ENCODE measurements at places on chromosomes 5 and 9.

GRCh38 chr5:56298336-56299090, 65.4 kb upstream of the ANKRD55 start:
- DNase-seq, result no peak

GRCh38 chr5:37916525-37916924, 76.7 kb upstream of the GDNF start:
- DNase-seq, result no peak

DNA sequence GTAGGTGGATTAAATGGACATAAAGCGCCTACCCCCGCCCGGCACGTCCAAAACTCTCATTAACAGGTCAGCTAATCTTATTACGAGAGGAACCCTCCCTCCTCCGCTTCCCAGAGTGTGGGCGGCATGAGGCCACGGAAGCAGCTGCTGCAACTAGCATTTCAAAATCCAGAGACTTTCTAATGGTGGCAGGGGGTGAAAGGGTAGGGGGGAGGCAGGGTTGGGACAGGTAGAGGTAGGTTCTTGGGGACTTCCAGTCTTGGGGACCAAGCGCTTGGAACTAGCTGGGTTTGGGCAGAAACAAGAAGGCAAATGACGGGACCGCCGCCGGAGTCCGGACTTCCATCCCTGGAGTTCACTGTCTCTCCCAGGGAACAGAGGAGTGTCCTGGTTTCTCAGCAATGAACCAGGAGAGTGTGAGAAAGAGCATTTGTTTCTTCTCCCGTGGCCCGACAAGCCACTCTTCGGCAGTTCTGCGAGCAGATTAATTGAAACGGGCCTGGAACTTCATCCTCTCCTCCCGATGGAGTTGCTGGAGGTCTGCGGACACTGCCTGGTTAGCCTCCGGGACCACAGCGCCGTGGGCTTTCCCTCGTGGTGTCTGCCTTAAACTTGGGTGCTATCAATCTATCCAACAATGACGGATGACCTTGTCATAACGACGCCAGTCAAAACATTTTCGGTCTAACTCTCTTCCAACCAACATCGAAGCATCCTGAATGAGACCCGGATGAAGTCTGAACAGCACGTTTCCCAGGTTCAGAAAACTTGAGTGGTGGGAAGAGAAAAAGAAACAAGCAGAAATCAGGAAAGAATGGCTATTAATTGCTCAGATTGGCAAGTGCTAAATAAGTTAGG, 1.6 kb upstream of the PRDM6 start:
- DNase-seq, result no peak

- DNase-seq, result no peak
Observed at GRCh38 chr5:15585841-15586591, 86.0 kb downstream of the FBXL7 start.

DNA sequence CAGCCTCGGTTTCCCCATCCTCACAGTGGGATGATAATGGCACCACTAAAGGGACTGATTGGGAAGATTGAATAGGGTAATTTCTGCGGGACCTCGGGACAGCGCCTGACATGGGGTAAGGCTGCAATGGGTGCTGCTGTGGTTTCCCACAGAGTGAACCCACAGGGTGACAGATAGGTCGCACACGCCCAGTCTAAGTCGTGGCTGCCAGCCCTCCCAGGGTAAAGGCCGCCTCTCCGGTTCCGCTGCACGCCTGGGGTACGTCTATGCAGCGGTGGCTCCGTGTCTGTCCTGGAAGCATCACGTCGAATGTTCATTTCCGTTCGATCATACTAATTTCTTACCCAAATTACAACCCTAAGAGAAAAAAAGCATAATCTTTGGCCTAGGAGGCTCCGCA, 631 bp downstream of the CFAP77 start:
- DNase-seq, result no peak

GRCh38 chr5:78327761-78328510, 32.5 kb upstream of the SCAMP1 start:
- no peak for DNase-seq

DNA sequence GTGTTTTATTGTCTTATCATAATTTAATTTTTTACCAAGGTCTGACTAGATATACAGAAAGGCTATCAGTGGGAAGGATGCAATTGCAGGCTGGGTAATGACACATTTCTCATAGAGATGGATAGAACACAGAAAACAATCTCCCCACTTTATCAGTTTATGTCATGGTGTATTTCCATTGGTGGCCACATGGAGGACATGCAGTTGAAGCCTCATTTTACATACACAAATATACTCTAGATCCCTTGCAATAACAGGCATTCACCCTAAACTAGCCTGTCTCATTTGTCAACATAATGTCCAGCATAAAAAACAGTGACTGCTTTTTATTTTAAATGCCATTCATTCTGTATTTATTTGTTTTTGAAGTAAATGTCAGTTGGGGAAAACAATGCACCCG, 526.3 kb downstream of the GABRG2 start:
- peak; percentile 30 for DNase-seq

DNA sequence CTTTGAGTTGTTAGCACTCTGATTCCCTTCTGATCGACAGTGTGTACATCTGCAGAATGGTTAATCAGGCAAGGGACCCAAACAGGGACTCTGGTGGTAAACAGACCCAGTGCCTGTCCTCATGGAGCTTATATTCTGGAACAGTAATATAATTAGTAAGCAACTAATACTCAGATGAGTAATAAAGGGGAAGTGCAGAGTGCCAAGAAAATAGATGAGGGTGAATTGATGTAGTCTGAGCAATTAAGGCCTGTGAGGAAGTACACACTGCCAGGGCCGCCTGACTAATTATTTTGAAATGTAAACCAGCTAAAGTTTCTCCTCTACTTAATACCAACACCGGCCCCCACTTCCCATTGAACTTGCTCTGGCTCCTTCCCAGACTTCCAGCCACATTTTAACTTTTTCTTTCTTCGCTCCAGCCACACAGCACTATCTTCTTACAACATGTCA, 4.2 kb downstream of the DHX29 start:
- DNase-seq, result no peak

DNA sequence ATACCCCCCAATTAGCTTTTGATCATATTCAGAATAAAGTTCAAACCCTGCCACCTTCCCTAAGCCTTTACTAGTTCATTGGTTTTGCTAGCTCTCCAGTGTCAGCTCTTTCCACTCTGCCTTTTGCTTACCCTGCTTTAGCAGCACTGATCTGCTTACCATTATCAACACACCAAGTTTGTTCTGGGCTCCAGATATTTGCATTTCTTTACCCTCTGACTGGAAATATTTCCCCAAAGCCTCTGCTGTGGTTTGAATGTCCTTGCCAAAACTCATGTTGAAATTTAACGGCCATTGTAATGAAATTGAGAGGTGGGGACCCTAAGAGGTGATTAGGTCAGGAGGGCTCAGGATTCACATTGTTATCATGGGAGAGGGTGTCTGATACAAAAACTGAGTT, 99.5 kb downstream of the GCNT1 start:
- DNase-seq, result no peak

- no peak for DNase-seq
Observed at GRCh38 chr5:14959399-14960119, 88.0 kb upstream of the ANKH start.

DNA sequence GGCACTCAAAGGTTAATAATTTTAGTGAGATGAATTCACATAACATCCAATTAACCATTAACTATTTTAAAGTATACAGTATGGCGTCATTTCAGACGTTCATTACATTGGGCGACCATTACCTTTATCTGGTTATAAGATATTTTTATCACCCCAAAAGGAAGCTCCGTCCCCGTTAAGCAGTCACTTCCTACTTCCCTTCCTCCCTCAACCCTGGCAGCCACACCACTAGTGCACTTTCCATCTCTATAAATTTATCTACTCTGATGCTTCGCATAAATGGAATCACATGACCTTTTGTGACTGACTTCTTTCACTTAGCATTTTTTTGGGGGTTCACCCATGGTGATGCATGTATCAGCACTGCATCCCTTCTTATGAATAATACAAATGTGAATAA, 168.3 kb upstream of the PUM3 start:
- no peak for DNase-seq

- no peak for DNase-seq
Observed at GRCh38 chr9:115232181-115232774, 114.3 kb upstream of the TNC start.

DNA sequence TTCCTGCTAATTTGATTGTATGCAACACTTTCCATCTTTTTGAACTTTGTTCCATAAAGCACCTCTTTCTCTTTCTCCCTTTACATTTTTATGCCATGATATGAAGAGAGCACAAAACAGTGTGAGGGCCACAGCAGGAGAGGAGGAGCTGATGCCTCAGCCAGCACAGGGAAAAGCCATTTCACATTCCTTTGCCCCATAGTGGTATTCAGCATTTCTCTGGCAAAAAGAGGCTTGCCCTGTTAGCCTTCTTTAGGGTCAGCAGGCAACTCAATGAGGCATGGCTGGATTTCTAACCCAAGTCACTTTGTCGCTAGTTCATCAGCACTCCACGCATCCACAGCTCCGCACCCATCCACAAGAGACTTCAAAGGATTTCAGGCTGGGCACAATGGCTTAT, 23.1 kb upstream of the TRPC7 start:
- DNase-seq, result no peak

- DNase-seq, result no peak
Observed at GRCh38 chr5:30921388-30921787, 272.1 kb upstream of the CDH6 start.

GRCh38 chr5:151130922-151131891, 26.4 kb downstream of the ANXA6 start:
- no peak for DNase-seq

GRCh38 chr5:54883374-54884194, 101.8 kb downstream of the ESM1 start:
- no peak for DNase-seq

GRCh38 chr9:127424676-127424999, 456 bp downstream of the ZNF79 start:
- DNase-seq, result no peak

GRCh38 chr9:136430588-136431234, 8.9 kb downstream of the INPP5E start:
- DNase-seq, result no peak

GRCh38 chr5:83096660-83097339, 19.5 kb downstream of the XRCC4 start:
- DNase-seq, result no peak

- no peak for DNase-seq
Observed at GRCh38 chr5:176440927-176441706, 7.1 kb upstream of the FAF2 start.

- DNase-seq, result no peak
Observed at GRCh38 chr9:103900466-103900865, 193.6 kb upstream of the SMC2 start.

DNA sequence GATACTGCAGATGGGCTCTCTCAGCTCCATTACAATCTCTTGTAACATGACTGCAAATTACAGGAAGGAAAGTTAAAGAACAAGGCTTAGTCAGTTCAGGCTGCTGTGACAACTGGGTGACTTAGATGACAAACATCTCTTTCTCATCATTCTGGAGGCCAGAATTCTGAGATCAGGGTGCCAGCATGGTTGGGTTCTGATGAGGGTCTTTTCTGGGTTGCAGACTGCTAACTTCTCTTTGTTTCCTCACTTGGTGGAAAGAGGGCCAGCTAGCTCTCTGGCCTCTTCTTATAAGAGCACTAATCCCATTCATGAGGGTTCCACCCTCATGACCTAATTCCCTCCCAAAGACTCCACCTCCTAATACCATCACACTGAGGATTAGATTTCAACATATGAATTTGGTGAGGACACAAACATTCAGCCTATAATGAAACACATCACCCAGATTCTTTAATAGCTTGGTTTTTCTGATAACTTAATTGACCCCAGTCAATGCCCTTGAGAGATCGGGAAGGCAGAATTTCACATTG, 73.6 kb upstream of the MAMDC2 start:
- DNase-seq, result no peak

DNA sequence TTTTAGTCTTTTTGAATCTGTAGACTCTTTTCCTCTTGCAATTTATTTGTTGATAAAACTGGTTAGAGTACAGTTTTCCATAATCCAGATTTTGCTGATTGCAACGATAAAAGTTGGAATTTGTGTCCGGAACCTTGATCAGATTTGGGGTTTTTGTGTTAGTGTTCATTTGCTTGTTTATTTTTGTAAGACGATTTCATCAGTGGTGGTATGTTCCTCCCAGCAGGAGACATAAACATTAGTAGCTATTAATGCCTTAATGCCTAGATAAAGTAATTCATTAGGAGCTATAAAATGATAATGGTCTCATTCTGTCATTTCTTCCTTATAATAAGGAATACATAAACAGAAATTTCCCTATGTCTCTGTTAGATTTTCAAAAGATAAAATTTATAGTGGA, 21.3 kb downstream of the RPS6 start:
- DNase-seq, result no peak

GRCh38 chr5:131109540-131110255, 55.4 kb downstream of the HINT1 start:
- peak; percentile 16 for DNase-seq

GRCh38 chr9:37523916-37524315, 38.2 kb downstream of the POLR1E start:
- no peak for DNase-seq

DNA sequence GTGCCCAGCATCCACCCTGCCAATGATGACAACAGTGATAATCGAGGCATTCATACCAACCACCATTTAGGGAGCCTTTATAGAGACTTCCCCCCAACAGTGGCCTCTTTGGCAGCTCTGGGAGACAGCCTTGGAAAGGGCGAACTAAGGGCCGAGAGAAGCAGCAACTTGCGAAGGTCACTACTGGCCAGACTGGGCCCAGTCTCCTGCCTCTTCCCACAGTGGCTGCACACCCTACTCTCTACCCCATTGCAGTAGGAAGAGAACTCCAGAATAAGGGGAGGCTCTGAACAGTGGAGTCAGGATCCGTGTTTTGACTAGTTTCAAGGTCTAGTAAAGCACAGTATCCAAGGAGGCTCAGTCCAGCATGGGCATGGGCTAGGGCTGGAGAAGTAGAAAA, 5.3 kb downstream of the LHX6 start:
- DNase-seq, result no peak

DNA sequence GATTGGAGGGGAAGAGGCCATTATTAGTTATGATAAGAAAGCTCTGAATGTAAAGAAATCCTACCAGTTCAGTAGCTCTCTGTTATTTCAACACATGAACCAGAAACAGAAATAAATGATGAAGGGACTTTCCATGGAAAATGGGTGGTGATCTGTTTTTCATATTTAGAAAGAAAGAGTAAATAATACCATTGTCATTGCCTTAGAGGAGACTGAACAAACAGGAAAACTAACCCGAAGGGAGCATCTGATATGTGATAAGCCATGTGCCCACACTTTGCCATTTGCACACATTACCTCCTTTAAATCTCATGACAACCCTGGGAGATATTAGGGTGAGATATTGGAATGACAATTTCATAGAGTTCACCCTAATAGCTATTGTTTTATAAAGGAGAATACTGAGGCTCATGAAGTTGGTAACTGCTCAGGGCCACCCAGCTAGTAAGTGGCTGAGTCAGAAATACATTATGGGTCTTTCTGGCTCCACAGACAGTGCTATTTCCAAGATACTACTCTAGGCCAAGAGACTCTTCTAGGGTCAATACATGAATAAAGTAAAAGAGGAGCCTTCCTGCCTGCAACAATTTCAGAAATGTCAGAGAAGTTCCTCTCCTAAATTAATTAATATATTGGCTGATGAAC, 111.0 kb upstream of the SLIT3 start:
- DNase-seq, result no peak

DNA sequence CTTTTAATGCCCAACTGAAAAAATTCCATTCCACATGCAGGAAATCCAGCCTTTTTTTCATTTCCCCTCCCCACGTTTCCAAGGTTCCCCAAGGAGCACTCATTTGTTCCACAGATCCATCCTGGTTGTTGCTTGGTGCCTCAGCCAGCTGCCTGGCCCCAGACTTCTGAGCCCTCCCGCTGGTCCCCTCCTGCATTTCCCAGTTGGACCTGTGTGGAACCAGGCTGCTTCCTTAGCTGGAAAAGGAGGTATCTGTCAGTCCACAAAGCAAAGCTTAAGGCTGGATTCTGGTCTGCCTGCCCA, 44.8 kb downstream of the ANGPTL2 start:
- DNase-seq, result no peak
